SK-N-MC (cell line): ENCODE measurements at places on chromosomes 7 and 10.

DNA sequence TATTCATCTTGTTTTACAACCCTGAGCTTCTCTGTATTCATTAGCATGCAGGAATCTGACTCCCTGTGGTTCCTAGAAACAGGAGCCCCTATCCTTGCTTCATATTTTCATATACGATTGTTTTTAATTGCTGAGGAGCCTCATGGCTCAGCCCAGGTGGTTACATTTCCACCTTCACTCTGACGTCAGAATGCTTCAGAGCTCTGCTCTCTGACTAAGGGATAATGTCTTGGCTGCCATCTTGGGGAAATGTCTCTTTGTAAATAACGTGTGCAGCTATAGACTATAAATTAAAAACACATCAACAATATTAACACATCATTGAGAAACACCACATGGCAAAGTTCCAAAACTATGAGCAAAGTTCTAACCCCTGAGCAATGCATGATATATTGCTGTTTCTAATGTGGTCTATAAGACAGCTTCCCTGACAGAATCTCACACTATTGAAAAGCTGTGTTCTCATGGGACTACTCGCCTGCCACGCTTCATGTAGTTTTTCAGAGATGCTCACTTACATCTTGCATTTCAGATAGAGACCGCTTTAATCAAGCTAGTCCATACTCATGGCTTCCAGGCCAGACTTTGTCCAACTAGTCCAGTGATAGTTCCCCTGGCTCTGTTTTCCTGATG lies 227.0 kb downstream of the SORCS3 start:
- DNase-seq, result peak; percentile 8

DNA sequence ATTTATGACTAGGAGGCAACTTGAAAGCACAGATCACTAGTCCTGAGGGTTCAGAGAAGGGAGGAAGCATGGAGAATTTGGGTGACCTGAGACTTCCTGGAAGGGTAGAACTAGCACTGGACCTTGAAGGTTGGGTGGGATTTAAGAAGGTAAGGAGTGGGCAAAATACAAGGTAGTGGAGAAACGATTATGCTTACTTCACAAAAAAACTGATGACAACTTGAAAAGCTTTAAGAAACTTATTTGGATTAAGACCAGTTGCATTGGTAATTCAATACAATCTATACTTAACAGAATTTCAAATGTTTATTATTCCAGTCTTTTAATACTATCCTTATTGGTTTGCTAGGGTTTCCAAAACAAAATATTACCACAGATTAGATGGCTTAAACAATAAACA lies 198.6 kb upstream of the MDFIC start:
- DNase-seq, result no peak

- no peak for DNase-seq
Measured at GRCh38 chr10:124626759-124627380, 117.3 kb downstream of the FAM53B start.

GRCh38 chr10:20100171-20100570 lies 283.9 kb downstream of the PLXDC2 start:
- no peak for DNase-seq

GRCh38 chr10:50324046-50324445 lies 72.7 kb upstream of the ASAH2 start:
- no peak for DNase-seq

DNA sequence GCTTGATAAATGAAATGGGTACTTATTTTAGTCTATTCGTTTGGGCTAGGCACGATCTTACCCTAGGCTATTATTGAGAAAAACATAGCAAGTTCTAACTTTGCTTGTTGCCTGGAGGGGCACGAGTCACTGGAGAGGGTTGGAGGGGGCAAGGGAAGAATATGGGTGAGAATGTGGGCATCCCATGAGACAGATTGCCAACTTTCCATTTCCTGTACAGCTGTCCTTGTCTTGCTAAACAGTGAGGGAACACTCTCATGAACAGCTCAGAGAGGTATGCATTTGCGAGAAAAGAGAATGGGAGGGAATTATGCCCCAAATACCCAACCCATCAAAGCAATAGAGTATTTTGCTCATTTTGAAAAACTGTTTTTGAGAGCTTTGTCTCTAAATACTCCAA lies 9.2 kb downstream of the CDHR3 start:
- DNase-seq, result no peak

- no peak for DNase-seq
Measured at GRCh38 chr7:4820405-4820966, 41.3 kb downstream of the PAPOLB start.

DNA sequence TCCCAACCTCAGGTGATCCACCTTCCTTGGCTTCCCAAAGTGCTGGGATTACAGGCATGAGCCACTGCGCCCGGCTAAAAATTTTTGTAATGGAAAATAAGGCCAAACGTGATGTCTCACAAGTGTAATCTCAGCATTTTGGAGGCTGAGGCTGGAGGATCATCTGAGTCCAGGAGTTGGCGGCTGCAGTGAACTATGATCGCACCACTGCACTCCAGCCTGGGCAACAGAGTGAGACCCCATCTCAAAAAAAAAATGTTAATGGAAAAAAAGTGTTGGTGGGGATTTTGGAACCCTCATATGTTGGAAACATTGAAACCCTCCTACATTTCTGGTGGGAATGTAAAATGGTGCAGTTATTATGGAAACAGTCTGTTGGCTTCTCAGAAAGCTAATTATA lies 2.7 kb upstream of the SRPK2 start:
- DNase-seq, result no peak

- no peak for DNase-seq
Measured at GRCh38 chr10:90865401-90865800, 6.4 kb upstream of the RPP30 start.

GRCh38 chr10:82440775-82441174 lies 565.8 kb downstream of the NRG3 start:
- no peak for DNase-seq

DNA sequence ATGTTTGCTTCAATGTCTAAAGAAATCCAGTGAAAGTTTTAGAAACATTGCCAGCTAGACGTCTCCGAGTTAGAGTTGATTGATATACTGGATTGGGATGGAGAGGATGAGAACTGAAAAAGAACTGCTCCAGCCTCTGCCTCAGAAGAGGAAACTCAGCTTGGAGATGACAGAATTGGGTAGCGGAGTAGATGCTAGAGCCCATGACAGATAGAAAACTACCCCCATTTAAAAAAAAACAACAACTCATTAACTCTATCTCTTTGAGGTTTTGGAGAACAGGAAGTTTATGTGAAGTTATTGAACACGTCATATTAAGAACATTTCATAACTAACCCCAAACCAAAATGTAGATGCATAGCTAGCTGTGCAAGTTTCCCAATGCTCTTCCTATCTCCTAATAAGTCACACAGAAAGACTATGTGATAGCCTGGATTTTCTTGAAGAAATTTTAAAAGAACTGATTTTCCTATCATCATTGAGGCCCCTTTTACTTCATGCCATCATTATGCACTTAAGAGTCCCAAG lies 28.3 kb upstream of the AFAP1L2 start:
- DNase-seq, result no peak

- DNase-seq, result no peak
Measured at GRCh38 chr10:7435674-7436073, 24.8 kb upstream of the SFMBT2 start.

DNA sequence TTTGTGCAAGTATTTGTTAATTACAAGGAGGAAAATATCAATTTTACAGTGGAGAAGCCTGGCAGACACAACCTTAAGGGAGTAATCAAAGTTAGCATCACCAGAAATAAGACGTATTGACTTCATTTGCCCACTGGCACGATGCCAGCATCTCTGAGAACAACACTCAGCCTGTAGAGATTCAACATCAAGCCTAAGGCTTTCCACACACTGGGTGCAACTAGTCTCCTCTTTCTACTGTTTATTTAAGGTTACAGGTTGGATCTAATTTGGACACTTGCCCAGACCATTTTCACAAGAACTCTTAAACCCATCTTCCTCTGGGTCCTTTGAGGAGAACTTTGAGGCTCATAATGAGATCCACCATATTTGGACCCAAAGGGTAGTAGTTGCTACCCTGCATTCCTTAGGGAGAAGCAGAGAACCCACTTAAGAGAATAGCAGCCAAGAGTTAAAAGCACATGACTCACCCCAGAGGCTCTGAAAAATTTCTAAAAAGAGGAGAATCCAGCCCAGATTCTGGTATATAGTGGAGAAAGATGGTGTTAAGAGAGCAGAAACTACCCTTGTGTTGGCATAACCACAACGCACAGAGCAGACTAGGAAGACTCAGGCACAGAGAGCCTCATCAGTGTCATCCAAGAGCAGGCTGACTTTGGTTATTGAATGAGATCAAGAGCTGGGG lies 97.3 kb downstream of the CCDC71L start:
- DNase-seq, result no peak

- DNase-seq, result no peak
Measured at GRCh38 chr7:20301311-20301939, 29.3 kb upstream of the ITGB8 start.
